ENCODE measurements at places on chromosomes 6 and 20. TPM values are rescaled to one million over a fixed set of nuclear protein-coding genes. Genes with fewer than 3 reads are reported as not detected.

- DNase-seq, result no peak
Observed at GRCh38 chr6:157150076-157150475, 173.2 kb downstream of the TMEM242 start.

GRCh38 chr6:95501032-95501904 is 76.1 kb upstream of the MANEA start:
- DNase-seq, result no peak

- no peak for DNase-seq
Observed at GRCh38 chr20:63873477-63873971, 8.5 kb downstream of the TPD52L2 start.

ATP9A gene
- 58.4 TPM for total RNA-seq
